Nucleus accumbens (tissue), 56 donors: ENCODE measurements at places on chromosomes 7 and 10.

- no peak for DNase-seq
These were observed 50.3 kb downstream of the PALD1 start for GRCh38 chr10:70528741-70529362.

DNA sequence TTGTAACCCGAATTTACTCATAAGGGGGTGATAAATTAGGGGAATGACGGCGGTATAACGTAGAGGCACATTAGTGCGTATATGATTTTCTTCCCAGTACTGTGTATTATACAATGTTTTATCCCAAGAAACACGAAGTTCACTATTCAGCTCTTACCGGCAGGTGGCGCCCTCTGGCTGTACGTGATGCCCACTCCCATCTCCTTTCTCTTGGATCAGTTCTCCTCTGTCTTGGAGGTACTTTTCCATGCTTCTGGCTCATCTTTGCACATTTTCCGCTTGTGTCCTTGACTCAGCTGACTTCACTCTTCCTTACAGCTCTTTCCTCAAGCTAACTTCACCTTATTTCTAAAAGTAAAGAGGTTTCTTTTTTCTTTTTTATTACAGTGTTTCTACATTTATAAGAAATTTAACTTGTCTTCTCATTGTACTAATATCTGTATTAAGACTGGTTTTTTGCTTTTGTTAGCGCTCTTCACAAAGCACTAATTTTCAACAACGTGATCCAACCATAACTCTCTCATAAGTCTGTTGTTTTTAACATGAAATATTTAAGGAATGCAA is 21.3 kb downstream of the TMEM176B start:
- DNase-seq, result peak; percentile 71

- no peak for DNase-seq
These were observed 51.9 kb downstream of the BTAF1 start for GRCh38 chr10:91975438-91975837.

- DNase-seq, result no peak
These were observed 31.3 kb downstream of the THNSL1 start for GRCh38 chr10:25047591-25048301.

DNA sequence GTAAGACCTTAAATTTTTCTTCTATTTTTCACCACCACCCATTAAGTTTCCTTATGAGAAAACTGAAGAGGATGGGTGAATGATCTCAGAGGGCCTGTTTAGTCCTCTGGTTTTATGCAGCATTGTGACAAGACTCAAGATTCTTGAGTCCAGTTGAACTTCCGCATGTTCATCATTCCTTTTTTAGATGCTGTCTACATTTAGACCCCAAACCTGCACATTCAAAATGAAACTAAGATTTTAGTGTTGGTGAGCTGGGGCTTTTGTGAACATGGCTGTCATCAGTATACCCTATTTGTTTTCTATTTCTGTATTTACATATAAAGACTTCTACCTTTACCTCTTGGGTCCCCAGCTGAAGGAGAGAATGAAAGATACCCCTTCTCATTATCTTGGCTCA is 31.1 kb downstream of the NET1 start:
- no peak for DNase-seq
